Hair follicular keratinocyte (primary cell): ENCODE measurements at places on chromosomes 16 and 17. TPM values are rescaled to one million over a fixed set of nuclear protein-coding genes. Genes with fewer than 3 reads are reported as not detected.

MARVELD3 gene
- 9.2 and 9.6 TPM in 2 replicates for total RNA-seq

KRT32 gene
- total RNA-seq: 0.30 TPM in 1 of 2 replicates, not detected in the other

TMEM220 gene
- total RNA-seq: 0.86 and 2.3 TPM in 2 replicates

TBC1D3D gene
- total RNA-seq: not detected in 2 replicates

HSPB9 gene
- total RNA-seq: not detected in 2 replicates

CRK gene
- 69.3 and 76.5 TPM in 2 replicates for total RNA-seq

RDM1 gene
- total RNA-seq: 0.23 and 1.0 TPM in 2 replicates

PPP1R1B gene
- total RNA-seq: 0.15 and 0.39 TPM in 2 replicates

SOCS1 gene
- 2.5 and 4.4 TPM in 2 replicates for total RNA-seq

PIGQ gene
- 19.8 and 27.6 TPM in 2 replicates for total RNA-seq

CTF1 gene
- 0.57 and 4.2 TPM in 2 replicates for total RNA-seq

TBX4 gene
- total RNA-seq: not detected in 2 replicates

TNP2 gene
- total RNA-seq: not detected in 2 replicates

GCGR gene
- not detected in 2 replicates for total RNA-seq

GALR2 gene
- 0.42 TPM in 1 of 2 replicates, not detected in the other for total RNA-seq

TBC1D3E gene
- total RNA-seq: not detected in 2 replicates

C1QL1 gene
- 2.5 TPM in 1 of 2 replicates, not detected in the other for total RNA-seq

KIF2B gene
- total RNA-seq: not detected in 2 replicates

CLEC19A gene
- total RNA-seq: not detected in 2 replicates

SLC6A4 gene
- not detected in 2 replicates for total RNA-seq

PITPNC1 gene
- 9.7 and 17.6 TPM in 2 replicates for total RNA-seq

MRPL28 gene
- total RNA-seq: 202 and 239 TPM in 2 replicates

NTN3 gene
- total RNA-seq: not detected in 2 replicates

ITGAE gene
- total RNA-seq: 14.4 and 28.5 TPM in 2 replicates

ACSM3 gene
- total RNA-seq: 0.65 and 2.6 TPM in 2 replicates

EXOC3L1 gene
- total RNA-seq: 0.08 TPM in 1 of 2 replicates, not detected in the other

LITAFD gene
- total RNA-seq: not detected in 2 replicates

AIPL1 gene
- total RNA-seq: not detected in 2 replicates

MT4 gene
- not detected in 2 replicates for total RNA-seq

DERL2 gene
- 34.9 and 63.6 TPM in 2 replicates for total RNA-seq

SMIM5 gene
- total RNA-seq: not detected in 2 replicates
